Activated effector memory CD4-positive, alpha-beta T cell treated with Interleukin-2 at 50 U/mL for 16 hours (primary cell): ENCODE measurements at places on chromosomes 5 and 9.

DNA sequence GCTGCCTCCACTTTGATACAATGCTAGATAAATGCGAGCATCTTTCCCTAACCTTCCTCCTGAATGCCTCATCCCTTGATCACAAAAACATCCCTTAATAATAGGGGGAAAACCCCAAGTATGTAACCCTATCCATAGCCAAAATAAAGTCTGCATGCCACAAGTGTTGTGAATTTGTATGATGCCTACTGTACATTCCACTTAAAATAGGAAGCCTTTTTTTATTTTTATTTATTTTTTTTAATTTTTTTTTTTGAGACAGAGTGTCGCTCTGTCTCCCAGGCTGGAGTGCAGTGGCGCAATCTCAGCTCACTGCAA is 207.0 kb downstream of the AOPEP start:
- DNase-seq: no peak

- DNase-seq: no peak
Measured at GRCh38 chr9:9791611-9792010, 821.2 kb downstream of the PTPRD start.

DNA sequence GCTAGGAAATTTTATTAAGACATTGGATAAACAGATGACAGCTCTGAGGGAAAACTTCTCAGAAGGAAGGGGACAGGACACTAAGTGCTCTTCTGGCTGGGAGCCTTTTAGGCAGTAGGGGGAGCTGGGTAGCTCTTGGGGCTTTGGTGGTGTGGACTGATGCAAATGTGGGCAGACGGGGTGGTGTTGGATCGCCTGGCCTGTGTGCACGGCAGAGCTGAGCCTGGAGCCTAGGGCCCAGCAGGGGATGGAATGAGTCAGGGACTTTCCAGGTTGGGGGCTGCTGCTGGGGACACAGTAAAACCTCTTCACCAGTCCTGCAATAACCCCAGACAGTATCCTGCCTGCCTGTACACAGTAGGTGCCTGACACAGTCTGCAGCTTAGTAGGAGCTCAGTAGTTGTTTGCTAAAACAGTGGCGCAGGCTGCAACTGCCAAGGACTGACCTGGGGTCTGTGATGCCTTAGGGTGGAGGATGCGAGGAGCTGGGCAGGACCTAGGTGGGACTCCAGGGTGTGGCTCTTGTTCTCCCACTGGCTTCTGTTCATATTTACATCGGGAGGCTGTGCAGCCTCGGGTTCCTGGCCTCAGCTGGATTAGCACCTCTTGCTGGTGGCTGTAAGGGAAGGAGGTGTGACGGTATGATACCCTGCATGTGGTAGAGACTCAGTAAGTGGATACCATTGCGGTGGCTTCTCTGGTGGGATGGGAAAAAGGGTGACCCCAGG is 83.8 kb downstream of the DAB2IP start:
- no peak for DNase-seq

DNA sequence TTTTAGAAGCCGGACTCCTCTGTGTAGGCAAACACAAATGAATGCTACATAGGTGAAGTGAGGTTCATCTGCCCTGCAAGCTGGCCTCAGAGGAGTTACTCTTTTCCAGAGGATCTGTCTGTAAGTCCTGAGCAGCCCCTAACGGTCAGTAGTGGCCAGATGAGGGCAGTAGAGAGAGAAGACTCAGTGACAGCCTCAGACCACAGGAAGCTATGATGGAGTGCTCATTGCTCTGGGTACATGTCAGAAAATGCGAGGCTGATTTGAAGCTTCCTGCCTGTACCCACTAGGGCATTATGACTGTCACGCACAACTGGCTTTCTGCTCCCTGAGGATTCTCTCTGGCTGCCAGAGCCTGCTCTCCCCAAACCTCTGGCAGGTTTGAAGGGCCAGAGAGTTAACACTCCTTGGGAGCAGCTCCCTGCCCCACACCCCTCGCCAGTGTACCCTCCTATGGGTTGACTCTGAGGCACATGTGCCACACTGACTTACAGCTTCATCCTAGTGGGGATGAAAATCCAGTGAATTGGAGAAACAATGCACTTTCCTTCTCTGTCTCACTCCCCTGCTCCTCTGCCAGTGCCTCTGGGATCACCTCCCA is 141.5 kb downstream of the GABRG2 start:
- no peak for DNase-seq

GRCh38 chr5:139524940-139525585 is 36.1 kb upstream of the UBE2D2 start:
- no peak for DNase-seq

GRCh38 chr5:33933723-33934169 is 2.4 kb upstream of the RXFP3 start:
- DNase-seq: no peak

GRCh38 chr5:115815006-115815692 is 1.3 kb downstream of the CDO1 start:
- no peak for DNase-seq

DNA sequence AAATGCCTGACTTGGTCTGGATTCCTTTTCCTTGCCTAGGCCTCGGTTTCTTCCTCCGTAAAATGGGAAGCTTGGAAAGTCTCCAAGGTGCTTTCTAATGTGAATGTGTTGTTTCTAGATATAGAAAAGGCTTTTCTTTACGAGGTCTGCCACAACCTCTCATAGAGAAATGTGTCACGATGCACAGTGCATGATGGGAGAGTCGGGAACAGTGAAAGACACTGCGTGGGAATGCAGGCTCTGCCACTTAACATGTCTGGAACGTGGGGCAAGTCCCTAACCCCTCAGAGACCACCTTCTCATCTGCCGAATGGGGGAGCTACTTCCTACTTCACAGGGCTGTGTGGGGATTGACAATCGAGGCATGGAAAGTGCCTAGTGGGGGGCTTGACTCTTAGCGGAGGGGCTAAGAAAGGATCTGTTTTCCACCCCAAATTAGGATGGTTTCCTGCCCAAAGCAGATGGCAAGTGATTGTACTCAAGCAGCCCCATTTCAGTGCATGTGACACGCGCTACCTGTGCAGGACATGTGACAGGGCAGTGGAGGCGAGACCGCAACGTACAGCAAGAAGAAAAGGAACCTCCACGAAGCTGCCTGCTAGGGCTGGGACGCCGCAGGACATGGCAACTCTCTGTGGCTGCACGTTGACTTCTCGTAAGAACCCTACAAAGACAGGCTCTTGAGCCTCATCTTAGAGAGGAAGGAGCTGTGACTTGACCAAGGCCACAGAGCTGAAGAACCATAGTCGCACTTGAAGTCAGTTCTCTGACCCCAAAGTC is 115.2 kb downstream of the CRB2 start:
- no peak for DNase-seq

GRCh38 chr9:68941780-68942459 is 72.0 kb downstream of the PRKACG start:
- no peak for DNase-seq

GRCh38 chr9:132833550-132834121 is 44.4 kb downstream of the AK8 start:
- no peak for DNase-seq

DNA sequence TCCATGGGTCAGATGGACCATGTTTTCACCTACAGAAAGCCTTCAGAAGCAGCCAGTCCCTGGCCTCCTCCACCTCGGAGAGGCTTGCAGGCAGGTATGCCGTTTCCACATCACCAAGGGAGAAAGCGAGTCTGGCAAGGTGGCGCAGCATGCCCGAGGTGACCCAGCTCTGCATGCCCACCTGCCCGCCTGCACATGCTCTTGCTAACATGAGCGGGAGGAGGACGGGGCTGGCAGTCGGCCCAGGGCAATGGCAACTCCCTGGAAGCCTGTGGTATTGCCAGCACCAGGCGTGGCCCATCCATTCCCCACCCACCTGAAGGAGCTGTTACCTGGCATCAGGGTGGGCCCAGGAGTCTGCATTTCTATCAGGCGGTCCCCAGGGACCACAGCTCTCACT is 3.3 kb upstream of the NINJ1 start:
- DNase-seq: no peak

DNA sequence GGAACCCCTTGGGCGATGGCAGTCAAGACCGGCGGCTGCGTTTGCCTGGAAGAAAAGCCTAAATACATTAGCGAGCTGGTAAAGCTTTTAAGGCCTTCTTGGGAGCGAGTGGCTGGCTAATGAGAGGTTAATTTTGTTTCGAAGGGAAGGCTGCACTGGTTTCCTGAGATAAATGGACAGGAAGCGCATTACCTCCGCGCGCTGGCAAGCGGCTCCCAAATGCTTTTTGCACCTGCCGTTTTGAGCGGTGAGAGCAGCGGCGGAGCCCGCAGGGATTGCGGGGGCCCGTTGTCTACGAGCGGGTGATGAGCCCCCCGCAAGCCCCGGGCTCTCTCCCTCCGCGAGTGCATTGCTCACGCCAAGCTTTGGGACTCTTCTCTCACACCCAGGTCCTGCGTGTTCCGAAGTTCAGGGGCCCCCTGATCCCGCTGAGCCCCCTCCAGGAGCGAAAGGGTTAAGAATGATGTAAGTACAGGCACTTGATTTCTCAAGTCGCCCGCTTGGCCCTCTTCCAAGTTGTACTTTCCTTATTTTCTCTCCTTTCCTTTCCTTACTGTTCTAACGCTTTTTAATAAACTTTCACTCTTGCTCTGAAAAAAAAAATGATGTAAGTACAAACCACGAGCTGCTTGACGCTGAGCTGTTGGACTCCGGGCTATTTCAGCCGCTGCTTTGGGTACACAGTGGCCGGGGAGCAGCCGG is 3.1 kb upstream of the RGMB start:
- peak; percentile 16 for DNase-seq

DNA sequence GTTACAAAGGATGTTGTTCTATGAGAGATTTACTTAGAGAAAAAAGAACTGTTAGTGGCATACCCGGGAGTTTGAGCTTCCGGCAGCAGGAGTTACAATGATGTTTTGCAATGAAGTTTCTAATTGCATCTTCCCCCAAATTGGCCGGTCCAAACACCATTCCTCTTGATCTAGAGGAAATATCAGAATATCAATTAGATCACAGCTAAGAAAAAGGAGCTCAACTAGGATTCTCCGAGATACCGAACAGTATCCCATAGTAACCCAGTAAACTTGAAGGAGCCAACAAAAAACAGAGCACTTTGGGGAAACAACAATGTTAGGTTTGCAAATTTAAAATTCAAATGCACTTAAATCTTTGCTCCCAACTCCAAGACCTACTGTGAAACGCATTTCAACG is 159.5 kb downstream of the TRPM6 start:
- no peak for DNase-seq

DNA sequence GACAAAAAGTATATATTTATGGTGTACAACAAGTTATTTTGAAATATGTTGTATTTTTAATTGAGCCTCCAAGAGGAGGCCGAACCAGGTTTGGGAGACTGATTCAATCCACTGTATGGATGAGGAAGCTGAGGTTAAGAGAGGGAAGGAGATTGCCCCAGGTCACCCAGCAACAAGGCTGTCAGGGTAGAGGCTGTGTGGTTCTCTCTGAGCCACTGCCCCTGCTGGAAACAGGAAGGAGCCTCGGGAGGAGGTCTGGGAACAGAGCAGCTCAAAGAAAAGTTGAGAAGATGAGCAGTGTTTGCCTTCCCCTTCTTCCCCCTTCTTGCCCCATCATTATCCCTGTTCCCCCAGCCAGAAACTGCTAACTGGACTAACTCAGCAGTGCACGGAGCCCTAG is 6.6 kb upstream of the FAT2 start:
- no peak for DNase-seq

DNA sequence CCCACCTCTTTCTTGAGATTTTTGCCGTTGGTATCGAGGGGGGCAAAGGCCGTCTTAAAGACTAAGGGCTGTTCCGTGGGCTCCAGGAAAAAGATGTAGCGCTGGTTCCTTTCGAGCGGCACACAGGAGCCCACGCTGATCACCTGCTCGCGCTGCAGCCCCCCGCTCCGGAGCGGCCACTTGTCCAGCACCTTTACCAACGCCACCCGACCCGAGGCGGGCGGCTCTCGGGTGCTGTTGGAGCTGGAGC is 781 bp downstream of the NRG2 start:
- no peak for DNase-seq

GRCh38 chr9:68631811-68632210 is 73.2 kb upstream of the PIP5K1B start:
- DNase-seq: no peak

GRCh38 chr5:55338092-55338613 is 30.4 kb downstream of the MTREX start:
- no peak for DNase-seq

DNA sequence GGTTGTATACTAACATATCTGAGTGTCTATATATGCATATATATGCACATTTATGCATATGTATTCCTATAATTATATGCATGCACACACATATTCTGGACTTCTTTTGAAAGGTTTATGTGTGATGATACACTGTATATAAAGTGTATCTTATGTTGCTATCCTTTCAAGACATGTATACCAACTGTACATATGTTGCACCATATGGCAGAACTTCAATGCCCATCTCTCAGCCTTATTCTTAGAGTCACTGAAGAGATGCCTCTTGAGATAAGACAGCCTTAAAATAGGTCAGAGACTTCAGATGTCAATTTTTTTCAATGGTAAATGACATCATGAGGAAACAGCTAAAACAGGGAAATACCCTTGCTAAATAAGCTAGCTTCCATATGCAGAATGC is 461.4 kb downstream of the SPATA31D1 start:
- no peak for DNase-seq

DNA sequence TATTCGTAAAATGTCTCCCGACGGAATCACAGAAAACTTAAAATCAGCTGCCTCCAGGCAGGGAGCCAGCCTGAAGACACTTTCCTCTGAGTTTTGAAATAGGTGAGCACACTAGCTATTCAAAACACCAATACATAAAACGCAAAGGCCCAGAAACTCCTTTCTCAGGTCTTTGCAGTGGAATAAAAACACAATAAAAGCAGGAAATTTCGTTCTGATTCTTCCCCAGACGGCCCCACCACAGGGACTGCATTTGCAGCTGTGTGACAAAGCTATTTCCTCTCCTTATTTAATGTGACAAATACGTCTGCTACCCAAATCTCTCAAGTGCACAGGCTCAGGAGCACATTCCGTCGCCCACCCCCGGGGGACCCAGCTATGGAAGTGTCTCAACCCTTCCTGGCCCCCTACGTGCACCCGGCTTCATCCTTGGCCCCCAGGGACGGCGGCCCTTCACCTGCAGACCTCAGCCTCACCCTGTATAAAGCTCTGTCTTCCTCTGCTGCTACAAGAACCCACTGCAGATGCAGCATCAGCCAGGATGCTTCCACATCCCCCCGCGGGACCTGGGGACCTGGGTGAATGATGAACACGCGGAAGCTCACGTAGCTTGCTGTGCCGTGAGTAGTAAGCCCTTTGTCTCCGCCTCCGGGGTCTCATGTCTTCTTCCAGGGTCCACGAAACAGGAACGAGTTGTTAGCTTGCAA is 24.9 kb downstream of the AHRR start:
- DNase-seq: no peak

GRCh38 chr5:105688227-105688792 is 1982.4 kb downstream of the EFNA5 start:
- DNase-seq: no peak
